ENCODE measurements at places on chromosomes 16 and 17. TPM values are rescaled to one million over a fixed set of nuclear protein-coding genes. Genes with fewer than 3 reads are reported as not detected.

DNA sequence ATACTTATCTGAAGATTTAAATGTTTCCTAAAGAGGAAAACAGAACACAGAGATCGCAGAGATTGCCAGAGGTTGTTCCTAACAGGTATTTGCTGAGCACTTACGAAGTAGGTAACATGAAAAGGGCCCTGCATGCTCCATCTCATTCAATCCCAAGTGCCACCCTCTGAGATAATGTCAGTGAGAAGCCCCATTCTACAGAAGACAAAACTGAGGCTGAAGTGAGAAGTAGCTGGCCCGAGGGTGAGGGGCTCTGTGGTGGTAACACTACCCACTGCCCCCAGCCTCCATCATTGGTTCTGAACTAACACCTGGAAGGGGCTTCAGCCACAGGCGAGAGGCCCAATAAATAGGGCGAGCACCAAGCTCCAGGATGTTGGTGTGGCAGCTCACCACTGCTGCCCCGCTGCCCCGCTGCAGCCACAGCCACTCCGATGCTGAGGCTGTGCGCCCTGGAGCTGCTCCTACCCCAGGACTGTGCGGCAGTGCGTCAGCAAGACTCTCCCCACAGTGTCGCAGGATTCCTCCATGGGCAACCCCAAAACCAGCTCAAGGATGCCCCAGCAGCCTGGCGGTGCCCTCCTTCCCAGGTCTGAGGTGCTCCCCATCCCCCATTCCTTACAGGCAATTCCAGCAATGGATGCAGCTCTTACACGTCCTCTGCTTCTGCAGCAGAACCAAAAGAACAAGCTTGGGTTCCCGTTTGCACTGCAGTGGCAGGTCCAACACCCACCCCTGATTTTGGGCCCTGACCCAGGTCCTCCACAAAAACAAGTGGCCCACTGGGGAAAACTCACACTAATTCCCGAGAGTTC lies 10.3 kb downstream of the FLCN start:
- DNase-seq: peak; percentile 22

DNA sequence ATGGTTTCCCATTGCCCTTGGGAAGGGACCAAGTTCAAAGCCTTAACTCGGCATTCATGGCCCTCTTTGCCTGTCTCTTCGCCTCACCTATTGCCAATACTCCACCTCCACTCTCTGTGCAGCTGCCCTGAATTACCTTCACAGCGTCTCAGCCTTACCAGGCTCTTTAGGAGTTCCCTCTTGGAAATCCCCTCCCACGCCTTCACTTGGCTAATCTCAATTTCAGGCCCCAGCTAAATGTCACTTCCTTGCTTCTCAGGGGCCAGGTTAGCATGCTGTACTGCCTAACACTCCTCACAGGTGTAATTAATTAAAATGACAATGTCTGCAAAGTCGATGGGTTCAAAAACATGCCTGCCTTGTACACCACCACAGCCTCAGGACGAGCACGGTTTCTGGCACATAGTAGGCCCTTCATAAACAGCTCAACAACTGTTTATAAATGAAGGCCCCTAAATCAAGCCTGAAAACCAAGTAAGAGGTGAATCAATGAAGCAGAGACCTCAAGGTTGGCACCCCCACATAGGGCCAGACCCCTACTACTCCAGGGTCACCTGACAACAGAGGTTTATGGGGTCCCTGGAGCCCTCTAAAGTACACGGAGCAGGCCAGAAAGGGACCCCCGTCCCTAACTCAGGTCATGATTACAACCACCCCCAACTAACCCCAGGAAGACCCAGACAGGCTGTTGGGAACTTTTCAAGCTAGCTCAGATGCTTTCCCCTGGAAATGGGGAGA lies 11.2 kb upstream of the EEF2K start:
- DNase-seq: no peak

GRCh38 chr17:74452841-74453661 lies 13.4 kb upstream of the CD300A start:
- DNase-seq: no peak

- DNase-seq: no peak
These were observed 11.2 kb downstream of the CA4 start for GRCh38 chr17:60160829-60161501.

GRCh38 chr16:50265260-50265659 lies 1.1 kb upstream of the ADCY7 start:
- DNase-seq: peak; percentile 64

- no peak for DNase-seq
These were observed 23.4 kb downstream of the SMIM36 start for GRCh38 chr17:55487695-55488432.

Gene GCGR
- total RNA-seq: 1.1 TPM

Gene NPIPB8
- total RNA-seq: 0.55 TPM

GRCh38 chr17:37770631-37771518 lies 26.0 kb upstream of the HNF1B start:
- DNase-seq: no peak

Gene CDH11
- total RNA-seq: 36.0 TPM

Gene TVP23A
- 0.71 TPM for total RNA-seq

GRCh38 chr17:66192378-66192687 lies 400 bp upstream of the CEP112 start:
- no peak for DNase-seq

GRCh38 chr16:87350681-87351319 lies 32.8 kb downstream of the FBXO31 start:
- no peak for DNase-seq

DNA sequence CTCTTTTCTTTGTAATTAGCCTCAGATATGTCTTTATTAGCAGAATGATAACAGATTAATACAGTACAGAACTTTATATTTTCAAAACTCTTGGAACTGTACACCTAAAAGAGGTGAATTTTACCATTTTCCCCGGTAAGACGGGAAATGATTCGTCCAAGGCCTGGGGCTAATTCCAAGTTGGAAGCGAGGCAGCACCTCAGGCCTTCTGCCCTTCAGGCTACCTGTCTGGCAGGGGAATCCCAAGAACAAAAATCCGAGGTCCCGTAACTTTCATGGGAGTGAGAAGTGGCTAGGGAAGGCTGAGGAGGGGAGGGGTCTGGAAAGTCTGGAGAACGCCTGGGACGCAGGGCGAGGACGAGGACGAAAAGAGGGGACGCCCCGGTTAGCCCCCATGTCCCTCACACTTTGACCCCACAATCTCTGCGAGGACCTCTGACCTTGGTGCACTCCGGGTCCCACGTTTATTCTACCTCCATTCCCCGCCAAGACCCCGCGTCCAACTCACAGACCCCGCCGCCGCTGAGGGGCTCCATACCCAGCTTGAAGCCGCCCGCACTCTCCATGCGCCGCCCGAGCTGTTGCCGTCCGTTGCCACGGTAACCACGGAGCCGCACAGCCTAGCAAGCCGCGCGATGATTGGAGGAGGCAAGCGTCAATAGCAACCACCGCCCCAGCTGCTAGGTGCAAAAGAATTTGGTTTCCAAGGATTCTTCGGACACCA lies at the start of gene HYDIN:
Gene HYDIN, minus strand, starts transcription at position 601 of the 724 bp plus-strand sequence. CDS start 43,827 bp downstream, outside the sequence.
- no peak for DNase-seq

- DNase-seq: no peak
These were observed 200.1 kb downstream of the KCNJ2 start for GRCh38 chr17:70369391-70369790.

Gene KRTAP4-6
- not detected for total RNA-seq

GRCh38 chr17:78401246-78401645 lies 22.8 kb downstream of the PGS1 start:
- DNase-seq: no peak

DNA sequence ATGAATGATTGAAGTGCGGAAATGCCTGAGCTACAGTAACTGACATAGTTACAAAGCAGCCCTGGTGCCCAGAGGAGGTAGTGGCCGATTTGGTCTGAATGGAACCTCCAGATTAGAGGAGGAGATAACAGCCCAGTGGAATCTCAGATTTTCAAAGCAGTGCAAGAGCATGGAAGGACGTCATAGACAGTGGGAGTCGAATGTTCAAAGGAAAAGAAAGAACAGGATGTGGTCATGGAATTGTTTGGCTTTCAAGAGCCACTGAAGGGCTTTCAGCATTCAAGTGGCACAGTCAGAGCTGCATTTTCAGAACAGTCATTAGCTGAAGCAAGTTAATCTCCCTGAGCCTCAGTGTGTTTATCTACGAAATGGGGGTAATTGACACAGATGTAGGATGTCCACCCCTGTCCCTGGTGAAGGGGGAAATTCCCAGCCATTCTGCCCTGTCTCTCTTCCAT lies 104.6 kb upstream of the CACNG3 start:
- no peak for DNase-seq

GRCh38 chr16:23567602-23568001 lies 10.1 kb downstream of the UBFD1 start:
- DNase-seq: no peak

Gene MYLK3
- under 0.01 TPM for total RNA-seq

Data from sigmoid colon (tissue), 7 donors.